ENCODE measurements at places on chromosomes 16 and 17. TPM values are rescaled to one million over a fixed set of nuclear protein-coding genes. Genes with fewer than 3 reads are reported as not detected.

HCRT gene
- total RNA-seq, result not detected

C1QTNF8 gene
- total RNA-seq, result not detected

CCL5 gene
- total RNA-seq, result 3.9 TPM

C17orf107 gene
- total RNA-seq, result 11.8 TPM

Data from ovary (tissue), 10 donors.